ENCODE measurements at places on chromosomes 3 and 15.

DNA sequence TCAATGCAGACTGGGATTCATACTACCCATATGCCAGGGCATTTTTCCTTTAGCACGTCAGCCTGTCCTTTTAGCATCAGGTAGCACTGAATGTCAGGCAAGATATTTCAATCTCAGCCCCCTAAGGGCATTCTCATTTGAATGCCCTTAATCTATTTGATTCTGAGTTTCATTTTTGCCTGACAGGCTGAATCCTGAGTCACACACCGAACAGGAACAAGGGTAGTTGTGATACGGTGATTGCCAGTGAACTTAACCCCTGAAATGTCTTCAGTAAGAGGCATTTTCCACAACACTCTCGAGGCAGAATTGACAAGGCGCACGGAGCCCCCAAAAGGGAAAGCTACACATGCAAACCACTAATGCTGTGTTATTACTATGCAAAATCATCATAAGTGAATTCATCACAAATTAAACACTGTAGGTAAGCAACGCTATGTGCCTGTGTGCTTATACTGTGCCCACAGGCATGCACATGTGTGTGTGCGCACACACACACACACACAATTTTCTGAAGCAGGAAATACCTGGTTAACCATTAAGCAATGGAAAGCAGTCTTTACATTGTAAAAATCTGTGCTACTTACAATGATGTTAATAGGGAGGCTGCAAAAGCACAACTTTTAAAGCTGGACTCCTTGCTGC lies 130.4 kb downstream of the ZNF385D start:
- no peak for DNase-seq

DNA sequence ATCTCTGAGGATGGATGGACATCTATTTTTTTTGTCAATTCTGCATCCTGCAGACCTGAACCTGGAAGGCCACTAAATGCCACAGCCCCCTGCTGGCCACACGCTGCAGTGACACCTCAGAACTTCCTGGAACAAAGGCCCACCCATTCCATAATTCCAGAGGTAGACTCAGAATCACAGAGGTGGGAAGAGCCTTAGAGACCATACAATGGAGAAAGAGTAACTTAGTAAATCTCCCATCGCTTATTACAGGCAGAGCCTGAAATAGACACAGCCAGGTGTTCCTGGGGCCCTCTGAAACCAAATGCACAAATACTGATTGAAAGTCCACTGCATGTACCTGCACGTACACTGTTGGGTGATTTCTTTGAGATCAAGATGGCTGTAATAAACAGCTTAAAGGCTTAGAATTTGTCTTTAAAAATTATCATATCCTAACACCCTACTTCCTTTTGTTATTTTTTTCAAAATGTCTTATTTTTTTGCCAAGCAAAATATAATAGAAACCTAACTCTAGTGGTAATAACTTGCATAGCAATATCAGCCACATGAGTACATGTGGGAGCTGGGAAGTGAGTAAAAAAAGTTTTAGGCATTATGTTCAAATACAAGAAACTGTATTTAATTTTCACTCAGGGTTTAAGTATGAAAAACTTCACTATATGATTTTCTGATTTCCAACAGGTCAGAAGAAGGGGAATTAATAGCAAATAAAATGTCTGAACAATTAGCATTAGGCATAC lies 62.7 kb downstream of the EOMES start:
- peak; percentile 1 for DNase-seq

DNA sequence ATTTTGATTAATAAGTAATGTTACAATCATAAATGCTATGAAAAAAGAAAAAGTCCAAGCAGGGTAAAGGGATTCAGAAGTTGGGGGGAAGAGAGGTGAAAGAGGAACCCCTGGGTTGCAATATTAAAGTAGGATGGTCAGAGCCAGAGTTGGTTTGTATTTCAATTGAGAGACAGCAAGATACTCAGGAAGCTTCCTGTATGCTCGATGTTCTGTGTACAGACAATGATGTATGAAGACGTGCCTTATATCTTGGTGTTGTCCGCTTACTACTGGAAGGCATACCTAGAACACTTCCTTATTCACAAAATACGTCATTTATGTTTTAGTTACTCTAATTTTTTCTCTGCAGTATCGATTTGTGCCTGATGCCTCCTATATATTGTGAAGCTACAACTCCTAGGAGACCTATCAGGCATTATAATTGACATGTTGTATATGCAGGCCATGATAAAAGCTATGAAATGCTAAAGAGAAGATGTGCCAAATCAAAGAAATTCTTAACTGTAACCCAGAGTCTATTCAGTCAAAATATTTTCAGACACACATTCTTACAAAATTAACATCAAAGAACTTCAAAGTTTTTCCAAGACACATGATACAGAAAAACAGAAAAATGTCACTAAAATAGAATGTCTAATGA lies 87.5 kb downstream of the TBL1XR1 start:
- DNase-seq, result peak; percentile 33

- DNase-seq, result no peak
These were observed 26.4 kb upstream of the HERC1 start for GRCh38 chr15:63860155-63860554.

DNA sequence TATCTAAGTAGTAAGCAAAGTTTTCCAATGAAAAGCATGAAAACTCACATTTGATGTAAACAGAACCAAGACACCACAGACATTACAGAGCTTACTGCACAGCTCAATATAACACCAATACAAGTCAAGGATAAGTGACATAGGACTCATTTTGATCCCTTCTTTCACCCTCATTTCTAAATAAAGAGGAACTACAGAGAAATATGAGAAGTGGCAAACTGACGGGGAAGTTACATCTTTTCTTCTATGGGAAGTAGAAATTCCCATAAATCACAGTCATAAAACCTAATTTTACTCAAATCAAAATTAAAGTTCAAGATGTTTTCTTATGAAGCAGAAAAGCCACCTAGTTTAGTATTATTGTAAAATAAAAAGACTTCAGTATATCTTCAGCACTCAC lies 3.8 kb downstream of the ATG3 start:
- no peak for DNase-seq

DNA sequence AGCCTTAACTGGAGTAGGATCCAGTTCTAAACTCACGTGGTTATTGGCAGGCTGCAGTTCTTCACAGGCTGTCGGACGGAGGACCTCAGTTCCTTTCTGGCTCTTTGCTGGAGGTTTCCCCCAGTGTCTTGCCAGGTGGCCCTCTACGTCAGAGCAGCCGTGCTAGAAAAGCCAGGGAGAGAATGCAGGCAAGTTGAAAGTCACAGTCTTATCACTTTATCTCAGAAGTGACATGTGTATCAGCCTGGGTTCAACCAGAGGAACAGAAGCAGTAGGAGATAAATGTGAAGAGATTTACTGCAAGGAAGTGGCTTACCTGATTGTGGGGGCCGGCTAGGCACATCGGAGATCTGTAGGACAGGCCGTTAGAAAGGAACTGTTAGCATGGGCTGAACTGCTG lies 125.3 kb upstream of the BNIP2 start:
- no peak for DNase-seq

- DNase-seq, result no peak
These were observed 4.8 kb downstream of the RASGRP1 start for GRCh38 chr15:38559636-38560307.

DNA sequence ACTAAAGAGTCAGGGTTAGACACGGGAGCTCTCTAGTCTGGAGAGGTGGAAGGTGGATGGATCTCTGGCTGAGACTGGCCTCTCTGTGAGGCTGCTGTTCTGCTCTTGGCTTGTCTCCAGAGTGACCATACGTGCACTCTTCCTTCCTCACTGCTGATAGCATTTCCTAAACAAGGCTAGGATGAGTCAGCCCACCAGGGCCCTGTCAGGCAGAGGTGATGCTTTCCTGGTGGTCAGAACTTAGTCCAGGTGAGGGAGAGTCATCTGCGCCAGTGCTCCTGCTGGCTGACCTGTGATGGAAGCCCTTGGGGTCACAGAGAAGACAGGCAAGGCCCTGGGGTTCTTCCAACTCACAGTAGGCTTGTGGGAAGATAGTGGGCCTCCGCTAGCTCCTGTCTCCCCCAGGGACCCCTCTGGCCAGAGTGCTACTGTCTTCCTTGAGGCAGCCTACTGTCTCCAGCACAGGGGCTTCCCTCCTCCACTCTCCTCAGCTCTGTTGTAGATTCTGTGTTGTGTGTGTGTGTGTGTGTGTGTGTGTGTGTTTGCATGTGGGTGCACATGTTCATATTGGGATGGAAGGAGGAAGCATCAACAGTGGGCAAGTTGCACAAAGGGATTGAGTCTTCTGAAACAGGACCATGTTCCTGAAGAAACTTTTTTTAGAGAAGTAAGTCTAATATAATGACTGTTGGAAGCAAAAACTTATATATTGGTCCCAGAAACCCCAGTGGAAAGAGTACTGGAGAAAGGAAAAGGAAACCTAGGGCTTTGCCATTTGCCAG lies 16.5 kb downstream of the ALPK3 start:
- no peak for DNase-seq

- DNase-seq, result no peak
These were observed 152.6 kb downstream of the GREM1 start for GRCh38 chr15:32870240-32871033.

- peak; percentile 6 for DNase-seq
These were observed 33.1 kb downstream of the RNU5B-1 start for GRCh38 chr15:65337436-65338070.

GRCh38 chr3:28328188-28329151 lies 20.1 kb upstream of the ZCWPW2 start:
- no peak for DNase-seq

- no peak for DNase-seq
These were observed 14.2 kb upstream of the COLQ start for GRCh38 chr3:15535732-15536131.

GRCh38 chr3:60708191-60708975 lies 542.9 kb downstream of the FHIT start:
- no peak for DNase-seq

DNA sequence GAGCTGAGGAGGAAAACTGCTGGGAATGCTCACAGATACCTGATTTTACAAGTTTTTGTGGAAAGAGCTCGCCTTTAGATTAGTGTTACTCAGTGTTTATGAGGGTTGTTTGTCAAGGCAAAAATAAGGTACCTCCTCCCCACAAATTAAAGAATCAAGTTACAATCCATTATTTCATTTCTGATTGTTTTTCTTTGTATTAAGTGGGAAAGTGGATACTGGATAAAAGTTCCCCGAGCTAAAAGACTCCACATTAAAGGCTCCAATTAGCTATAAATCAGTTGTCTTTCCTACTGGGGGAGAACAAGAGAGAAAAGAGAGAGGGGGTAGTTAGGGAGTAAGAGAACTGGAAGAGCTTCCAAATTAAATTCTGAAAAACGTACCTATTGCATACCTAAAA lies 1.9 kb downstream of the ALDH1A2 start:
- DNase-seq, result no peak

DNA sequence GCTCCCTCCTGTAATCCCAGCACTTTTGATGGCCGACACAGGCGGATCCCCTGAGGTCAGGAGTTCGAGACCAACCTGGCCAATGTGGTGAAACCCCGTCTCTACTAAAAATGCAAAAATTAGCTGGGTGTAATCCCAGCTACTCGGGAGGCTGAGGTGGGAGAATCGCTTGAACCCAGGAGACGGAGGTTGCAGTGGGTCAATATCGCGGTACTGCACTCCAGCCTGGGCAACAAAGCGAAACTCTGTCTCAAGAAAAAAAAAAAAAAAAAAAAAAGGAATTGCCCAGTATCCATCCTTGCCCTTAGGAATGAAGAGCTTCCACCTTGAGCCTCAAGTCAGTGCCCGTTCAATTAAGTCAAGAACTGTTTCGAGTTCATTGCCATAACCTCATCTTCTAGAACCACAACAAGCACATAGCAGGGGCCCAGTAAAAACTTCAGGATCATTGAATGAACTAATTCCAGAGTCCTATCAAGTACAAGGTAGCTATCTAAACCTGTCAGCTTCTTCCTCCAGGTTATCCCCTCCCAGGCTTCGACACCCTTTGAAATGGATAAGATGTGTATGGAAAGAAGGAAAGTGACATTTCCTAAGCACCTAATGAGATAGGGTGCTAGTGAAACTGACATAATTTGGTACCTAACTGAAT lies 826 bp downstream of the DBR1 start:
- DNase-seq, result no peak

- no peak for DNase-seq
These were observed 34.2 kb upstream of the SYN2 start for GRCh38 chr3:11969986-11970385.

- DNase-seq, result no peak
These were observed 32.4 kb downstream of the MEGF11 start for GRCh38 chr15:66221126-66221525.

GRCh38 chr3:126194713-126195305 lies 14.4 kb upstream of the ALDH1L1 start:
- no peak for DNase-seq

- DNase-seq, result no peak
These were observed 200.5 kb downstream of the GOLGA6L6 start for GRCh38 chr15:20340931-20341661.

DNA sequence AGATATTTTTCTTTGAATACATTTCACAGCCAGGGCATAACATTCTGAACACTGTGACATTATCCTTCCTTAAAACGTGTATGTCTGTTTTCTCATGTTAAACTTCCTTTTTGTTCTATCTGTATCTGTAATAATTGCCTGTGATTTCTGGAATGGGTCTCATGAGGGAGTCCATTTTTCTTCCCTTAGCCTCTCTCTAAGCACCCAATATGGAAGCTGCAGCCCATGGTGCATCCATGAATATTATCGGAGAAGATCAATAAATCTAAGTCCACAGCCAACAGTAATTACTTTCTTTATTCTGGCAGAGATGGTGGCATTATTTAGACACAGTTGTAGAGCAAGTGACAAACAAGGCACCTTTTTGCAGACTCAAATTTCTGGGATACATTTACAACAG lies 671.1 kb downstream of the TUSC7 start:
- DNase-seq, result no peak

GRCh38 chr15:73467758-73468157 lies 24.8 kb downstream of the REC114 start:
- DNase-seq, result no peak

DNA sequence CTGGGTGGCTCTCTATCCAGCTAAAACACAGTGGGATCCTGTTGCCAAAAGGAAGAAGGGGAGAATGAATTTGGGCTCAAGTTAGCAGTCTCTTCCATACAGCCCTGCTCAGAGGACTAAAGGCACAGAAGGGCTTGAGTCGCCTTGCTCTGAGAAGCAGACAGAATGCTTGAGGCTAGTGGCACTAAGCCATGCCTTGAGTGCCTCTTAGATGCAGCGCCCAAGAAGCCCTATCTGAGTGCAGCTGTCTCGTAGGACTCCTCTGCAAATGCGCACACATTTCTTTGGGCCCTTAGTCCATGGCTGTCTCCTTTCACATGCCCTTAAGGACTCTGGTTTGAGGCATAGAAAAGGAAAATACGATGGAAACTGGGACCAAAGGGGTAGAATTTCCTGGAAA lies 211.3 kb upstream of the CHRM5 start:
- DNase-seq, result no peak

- no peak for DNase-seq
These were observed 596.1 kb downstream of the ZNF385D start for GRCh38 chr3:21154911-21155310.
